Natural killer cell treated with Interleukin-12 subunit alpha and Interleukin-12 subunit beta and Interleukin-15 and Interleukin-18, amount 100 ng/mL, for 72 hours (primary cell): ENCODE measurements at places on chromosomes 7 and 10. TPM values are rescaled to one million over a fixed set of nuclear protein-coding genes. Genes with fewer than 3 reads are reported as not detected.

DNA sequence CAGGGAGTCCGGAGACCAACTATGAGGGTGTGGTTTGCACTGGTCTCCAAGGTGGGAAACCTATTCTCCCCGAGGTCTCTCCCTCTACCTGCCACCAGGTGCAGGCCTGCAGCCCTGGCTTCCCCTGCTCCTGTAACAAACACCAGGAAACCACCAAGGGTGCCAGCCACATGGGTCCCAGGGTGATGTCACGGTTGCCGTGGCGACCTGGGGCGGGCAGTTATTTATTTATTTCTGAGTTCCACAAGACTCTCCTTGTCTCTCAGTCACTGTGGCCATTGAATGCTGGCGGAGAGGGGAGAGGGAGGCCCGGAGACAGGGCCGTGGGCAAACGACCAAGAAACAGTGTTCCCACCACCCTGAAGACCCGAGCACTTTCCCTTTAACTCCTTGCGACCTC lies 27.0 kb downstream of the MMD2 start:
- no peak for DNase-seq
- peaks cover 5% of the 10 kb centered on the region for H3K27me3 ChIP-seq
- no peaks in the 10 kb centered on the region for H3K36me3 ChIP-seq
- no peak overlapping the region for H3K4me3 ChIP-seq
- H3K27ac ChIP-seq = no peak overlapping the region

GRCh38 chr7:98826811-98827231 lies 43.0 kb downstream of the TMEM130 start:
- no peak for DNase-seq
- H3K4me3 ChIP-seq = no peak overlapping the region
- no peak overlapping the region for H3K27ac ChIP-seq
- H3K27me3 ChIP-seq = peaks cover 13% of the 10 kb centered on the region

DNA sequence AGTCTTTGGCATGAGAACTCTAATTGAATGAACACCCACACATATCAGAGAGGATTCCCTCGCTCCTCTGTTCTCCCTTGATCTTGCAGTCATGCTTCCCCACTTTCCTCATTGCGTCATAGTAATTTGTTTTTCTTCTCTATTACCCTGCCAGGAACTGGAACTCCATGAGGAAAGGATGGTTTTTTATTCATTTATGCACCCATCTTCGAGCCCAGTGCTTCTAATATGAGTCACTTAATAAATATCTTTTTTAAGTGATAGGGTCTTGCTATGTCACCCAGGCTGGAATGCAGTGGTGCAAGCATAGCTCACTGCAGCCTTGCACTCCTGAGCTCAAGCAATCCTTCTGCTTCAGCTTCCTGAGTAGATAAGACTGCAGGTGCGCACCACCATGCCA lies 83.5 kb downstream of the OTUD1 start:
- H3K4me3 ChIP-seq = no peak overlapping the region
- no peaks in the 10 kb centered on the region for H3K36me3 ChIP-seq
- DNase-seq = no peak
- no peaks in the 10 kb centered on the region for H3K4me1 ChIP-seq

DNA sequence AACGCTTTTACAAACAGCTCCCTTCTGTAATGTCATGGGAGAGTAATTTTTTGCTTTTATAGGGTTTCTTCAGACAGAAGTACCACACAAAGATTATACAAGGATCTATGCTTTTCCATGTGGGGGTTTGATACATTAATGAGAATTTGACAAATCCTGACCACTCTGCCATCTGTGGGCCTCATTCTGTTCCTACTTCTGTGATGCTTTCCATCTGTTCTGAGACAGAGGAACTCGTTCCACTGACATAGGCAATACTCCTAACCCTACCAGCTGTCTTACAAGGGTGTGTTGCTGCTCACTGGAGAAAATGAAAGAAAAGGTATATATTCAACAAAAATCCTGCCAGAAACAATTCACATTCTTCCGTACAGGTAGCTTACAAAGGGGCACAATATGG lies 59.4 kb upstream of the NAMPT start:
- no peak for DNase-seq
- H3K4me1 ChIP-seq = peaks cover 47% of the 10 kb centered on the region
- peaks cover 65% of the 10 kb centered on the region for H3K36me3 ChIP-seq
- H3K27ac ChIP-seq = peak overlapping the region; percentile 100

GRCh38 chr7:76071316-76072242 lies 23.7 kb downstream of the MDH2 start:
- DNase-seq = no peak
- H3K27me3 ChIP-seq = no peaks in the 10 kb centered on the region
- no peaks in the 10 kb centered on the region for H3K4me1 ChIP-seq
- no peak overlapping the region for H3K27ac ChIP-seq

DNA sequence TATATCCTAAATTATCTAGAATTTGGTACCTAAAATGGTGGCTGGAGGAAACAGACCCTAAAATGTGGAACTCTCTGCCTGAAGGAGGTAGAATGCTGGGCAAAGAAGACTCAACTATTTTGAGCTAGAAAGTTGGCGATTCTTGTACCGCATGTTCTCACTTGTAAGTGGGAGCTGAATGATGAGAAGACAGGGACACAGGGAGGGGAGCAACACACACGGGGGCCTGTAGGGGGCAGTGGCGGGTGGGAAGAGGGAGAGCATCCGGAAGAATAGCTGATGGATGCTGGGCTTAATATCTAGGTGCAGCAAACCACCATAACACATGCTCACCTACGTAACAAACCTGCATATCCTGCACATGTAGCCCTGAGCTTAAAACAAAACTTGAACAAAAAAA lies 250.6 kb downstream of the CALN1 start:
- no peak for DNase-seq
- no peaks in the 10 kb centered on the region for H3K27me3 ChIP-seq
- no peaks in the 10 kb centered on the region for H3K36me3 ChIP-seq
- H3K4me1 ChIP-seq = no peaks in the 10 kb centered on the region
- H3K4me3 ChIP-seq = no peak overlapping the region
- no peak overlapping the region for H3K27ac ChIP-seq

DNA sequence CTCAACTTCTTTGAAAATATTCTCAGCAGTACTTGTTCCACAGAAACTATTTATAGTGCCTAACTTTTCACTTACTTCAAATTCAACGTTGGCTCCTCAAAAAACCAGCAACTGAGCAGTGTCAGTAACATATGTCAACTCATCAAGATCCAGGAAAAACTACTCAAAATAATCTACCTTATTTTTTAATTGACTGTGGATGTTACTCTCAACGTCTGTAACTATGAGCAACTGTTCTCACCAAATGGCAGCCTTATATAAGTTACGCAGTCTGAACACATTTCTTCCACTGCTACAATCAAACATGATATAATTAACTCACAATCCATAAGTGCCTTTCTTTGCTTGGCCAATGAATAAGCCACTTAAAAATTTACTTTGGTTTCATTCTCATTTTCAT lies 77.8 kb downstream of the SP8 start:
- H3K27me3 ChIP-seq = no peaks in the 10 kb centered on the region
- no peak overlapping the region for H3K4me3 ChIP-seq
- no peak overlapping the region for H3K27ac ChIP-seq
- H3K4me1 ChIP-seq = no peaks in the 10 kb centered on the region
- DNase-seq = no peak

DNA sequence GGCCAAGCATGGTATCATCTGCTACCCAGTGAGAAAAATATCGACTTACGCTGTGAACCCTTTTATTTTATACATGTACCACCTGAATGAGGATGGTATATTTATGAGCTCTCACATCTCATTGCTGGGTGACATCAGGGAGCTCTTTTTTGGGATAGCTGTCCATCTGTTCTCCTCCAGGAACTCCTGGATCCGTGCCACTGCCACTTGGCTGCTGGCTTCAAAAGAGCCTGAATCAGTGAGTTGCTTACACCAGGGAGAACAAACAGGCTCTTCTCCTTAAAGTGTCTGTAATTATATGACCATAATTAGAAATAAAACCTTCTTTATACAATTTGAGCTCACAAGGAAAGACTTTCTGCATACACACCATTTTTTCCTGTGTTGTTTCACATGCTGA lies 106.2 kb downstream of the KAT6B start:
- H3K4me3 ChIP-seq = no peak overlapping the region
- H3K27me3 ChIP-seq = no peaks in the 10 kb centered on the region
- no peak overlapping the region for H3K27ac ChIP-seq
- H3K4me1 ChIP-seq = peaks cover 22% of the 10 kb centered on the region

DNA sequence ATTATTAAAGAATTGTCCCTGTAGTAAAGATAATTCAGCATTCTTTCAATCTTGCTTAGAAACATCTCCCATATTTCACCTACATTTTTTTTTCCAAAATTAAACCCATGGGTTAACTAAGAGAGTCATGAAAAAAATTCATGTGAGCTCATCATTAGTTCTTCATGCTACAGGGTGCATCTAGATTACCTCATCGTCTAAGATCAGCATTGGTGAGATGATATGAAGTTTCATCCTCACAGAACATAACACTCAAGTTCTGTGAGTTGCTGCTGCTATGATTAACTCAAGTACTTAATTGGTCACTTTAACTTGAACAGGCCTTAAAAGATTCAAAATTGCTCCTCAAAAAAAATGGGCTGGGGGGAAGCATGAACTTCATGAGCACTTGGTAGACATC lies 50.0 kb downstream of the RAB11FIP2 start:
- H3K36me3 ChIP-seq = no peaks in the 10 kb centered on the region
- no peak overlapping the region for H3K27ac ChIP-seq
- no peak overlapping the region for H3K4me3 ChIP-seq
- H3K4me1 ChIP-seq = no peaks in the 10 kb centered on the region
- DNase-seq = no peak

- peaks cover 9% of the 10 kb centered on the region for H3K4me1 ChIP-seq
- no peak for DNase-seq
- no peak overlapping the region for H3K27ac ChIP-seq
- H3K36me3 ChIP-seq = no peaks in the 10 kb centered on the region
These were observed 2.5 kb downstream of the JCAD start for GRCh38 chr10:30056767-30057355.

GRCh38 chr7:46233585-46234329 lies 312.7 kb upstream of the IGFBP3 start:
- DNase-seq = no peak
- H3K27ac ChIP-seq = no peak overlapping the region
- no peak overlapping the region for H3K4me3 ChIP-seq
- H3K36me3 ChIP-seq = peaks cover 5% of the 10 kb centered on the region
- no peaks in the 10 kb centered on the region for H3K4me1 ChIP-seq
- H3K27me3 ChIP-seq = no peaks in the 10 kb centered on the region

GRCh38 chr10:61452151-61452651 lies 980 bp downstream of the TMEM26 start:
- peaks cover 22% of the 10 kb centered on the region for H3K27me3 ChIP-seq
- H3K36me3 ChIP-seq = no peaks in the 10 kb centered on the region
- H3K4me3 ChIP-seq = peak overlapping the region; percentile 36
- no peak overlapping the region for H3K27ac ChIP-seq

Gene SFTPA1
- total RNA-seq = not detected

Gene PHYHIPL
- not detected for total RNA-seq

Gene PTPN20
- total RNA-seq = not detected

Gene CRPPA
- 1.7 TPM for total RNA-seq
